Right forelimb (tissue), 1 donor: ENCODE measurements at places on chromosomes 2 and 18.
A peak's percentile ranks its signal among the peaks of the same experiment; 100 is the strongest.

DNA sequence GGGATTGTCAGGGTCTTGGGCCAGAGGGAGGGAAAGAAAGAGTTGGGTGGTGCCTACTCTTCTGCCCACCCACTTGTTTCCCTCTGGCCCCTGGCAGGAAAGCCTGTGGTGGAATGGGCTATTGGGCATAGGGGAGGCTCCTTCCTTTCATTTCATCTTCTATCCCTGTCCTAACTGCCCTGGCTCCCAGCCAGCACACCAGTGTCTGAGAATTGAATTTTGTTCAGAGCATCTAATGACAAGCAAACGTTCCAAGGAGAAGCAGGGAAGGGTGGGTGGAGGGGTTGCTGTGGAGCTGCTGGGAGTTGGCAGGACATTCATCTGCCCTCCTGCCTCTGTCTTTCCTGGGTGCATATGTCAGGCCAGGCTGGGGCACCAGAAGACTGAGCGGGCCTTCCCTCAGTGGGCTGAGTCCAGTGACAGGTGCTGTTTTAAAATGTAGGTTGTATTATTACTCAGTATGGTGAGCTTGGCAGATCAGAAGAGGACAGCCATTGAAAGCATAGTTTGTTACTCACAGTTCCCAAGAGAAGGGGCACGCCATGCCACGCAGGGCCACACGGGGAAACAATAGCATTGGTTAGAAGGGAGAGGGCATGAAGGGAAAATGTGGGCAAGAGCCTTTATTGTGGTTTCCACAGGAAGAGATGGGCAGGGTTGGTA lies 171.9 kb downstream of the ACOXL start:
- DNase-seq, result no peak

- peak; percentile 61 for DNase-seq
Measured at GRCh38 chr18:961644-962355, 57.1 kb downstream of the ADCYAP1 start.

GRCh38 chr2:120528051-120528692 lies 182.2 kb downstream of the INHBB start:
- no peak for DNase-seq

DNA sequence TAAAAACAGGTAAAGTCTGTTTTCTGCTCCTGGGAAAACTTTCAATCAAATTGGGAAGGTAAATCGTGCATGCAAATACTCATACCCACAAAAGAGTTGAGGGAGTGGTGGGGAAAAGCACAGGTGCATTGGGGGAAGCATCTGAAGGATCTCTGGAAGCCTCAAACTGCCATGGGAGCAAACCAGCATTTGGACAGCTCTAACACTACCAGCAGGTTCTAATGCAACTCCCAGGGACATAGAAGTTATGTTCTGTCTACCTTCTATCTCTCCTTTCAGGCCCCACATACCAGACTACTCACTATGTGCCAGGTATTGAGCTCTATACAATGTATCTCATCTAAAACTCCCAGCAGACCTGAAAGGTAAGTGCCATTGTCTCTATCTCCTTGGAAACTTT lies 933.7 kb downstream of the NRXN1 start:
- DNase-seq, result no peak

DNA sequence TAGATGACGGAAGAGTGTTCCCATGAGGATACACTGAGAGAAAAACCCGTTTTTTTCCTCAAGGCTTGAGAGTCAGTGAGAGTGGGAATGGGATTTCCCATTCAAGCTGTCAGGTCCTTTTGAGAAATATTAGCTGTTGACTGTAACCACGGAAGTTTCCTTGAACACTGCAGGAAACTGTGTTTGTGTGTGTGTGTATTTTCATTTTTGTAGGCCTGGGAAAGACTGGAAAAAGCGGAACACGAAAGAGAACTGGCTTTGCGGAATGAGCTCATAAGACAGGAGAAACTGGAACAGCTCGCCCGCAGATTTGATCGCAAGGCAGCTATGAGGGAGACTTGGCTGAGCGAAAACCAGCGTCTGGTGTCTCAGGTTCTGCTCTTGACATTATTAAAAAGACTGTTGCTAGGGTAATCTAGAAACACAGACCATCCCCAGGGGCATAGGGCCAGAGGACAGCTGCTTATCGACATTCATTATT lies 98.8 kb upstream of the EML6 start:
- DNase-seq, result peak; percentile 58

- peak; percentile 19 for DNase-seq
Measured at GRCh38 chr2:239155806-239156480, 244.9 kb downstream of the HDAC4 start.

GRCh38 chr2:62099050-62099449 lies 96.9 kb upstream of the B3GNT2 start:
- no peak for DNase-seq

DNA sequence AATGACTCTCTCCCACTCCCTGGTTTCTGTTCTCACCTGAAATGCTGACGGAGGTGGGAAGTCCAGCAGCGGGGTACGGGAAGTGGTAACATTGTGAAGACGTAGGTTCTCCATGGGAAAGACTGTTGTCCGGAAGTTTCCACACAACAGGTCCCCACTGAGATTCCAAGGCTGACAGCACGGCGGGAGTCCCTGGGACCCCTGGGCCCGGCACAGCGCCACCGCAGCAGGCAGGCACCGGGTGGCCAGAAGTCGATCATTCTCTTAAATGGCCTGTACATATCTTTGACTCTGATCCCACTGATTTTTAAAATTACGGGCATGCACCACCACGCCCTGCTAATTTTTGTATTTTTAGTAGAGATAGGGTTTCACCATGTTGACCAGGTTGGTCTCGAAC lies 201.0 kb upstream of the SALL3 start:
- DNase-seq, result no peak

DNA sequence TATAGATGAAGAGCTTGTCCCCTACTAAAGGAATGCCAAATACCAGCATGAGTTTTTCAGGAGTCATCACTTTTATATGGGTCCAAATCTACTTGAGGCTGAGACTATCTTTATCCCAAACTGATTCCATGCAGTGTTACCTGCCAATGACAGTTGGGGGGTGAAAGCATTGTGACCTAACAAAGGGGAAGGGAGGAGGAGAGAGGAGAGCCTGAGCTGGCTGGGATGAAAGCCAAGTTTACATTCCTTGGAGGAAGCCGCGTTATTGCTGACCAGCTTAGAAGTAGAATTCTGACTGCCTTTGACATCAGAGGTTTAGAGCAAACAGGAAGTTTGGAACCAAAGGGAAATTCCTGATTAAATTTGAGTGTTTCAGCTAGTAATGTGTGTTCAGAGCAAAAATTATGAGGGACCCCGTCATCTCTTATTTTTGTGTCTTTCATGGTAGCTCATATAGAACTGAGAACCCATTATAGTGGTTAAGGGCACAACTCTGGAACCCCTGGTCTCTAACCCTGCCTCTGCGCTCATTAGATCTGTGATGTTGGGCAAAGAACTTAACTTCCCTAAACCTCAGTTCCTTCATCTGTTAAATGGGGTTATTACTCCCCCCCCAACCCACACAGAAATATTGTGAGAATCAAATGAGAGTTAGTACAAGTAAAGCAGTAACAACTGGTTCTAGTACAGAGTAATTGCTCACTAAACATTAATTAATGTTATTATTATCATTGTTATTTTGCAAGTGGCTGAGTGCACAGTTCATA lies 199.3 kb upstream of the EPAS1 start:
- peak; percentile 75 for DNase-seq

GRCh38 chr2:17276220-17276619 lies 242.0 kb downstream of the RAD51AP2 start:
- DNase-seq, result no peak

- no peak for DNase-seq
Measured at GRCh38 chr18:42105394-42105793, 150.4 kb downstream of the PIK3C3 start.

DNA sequence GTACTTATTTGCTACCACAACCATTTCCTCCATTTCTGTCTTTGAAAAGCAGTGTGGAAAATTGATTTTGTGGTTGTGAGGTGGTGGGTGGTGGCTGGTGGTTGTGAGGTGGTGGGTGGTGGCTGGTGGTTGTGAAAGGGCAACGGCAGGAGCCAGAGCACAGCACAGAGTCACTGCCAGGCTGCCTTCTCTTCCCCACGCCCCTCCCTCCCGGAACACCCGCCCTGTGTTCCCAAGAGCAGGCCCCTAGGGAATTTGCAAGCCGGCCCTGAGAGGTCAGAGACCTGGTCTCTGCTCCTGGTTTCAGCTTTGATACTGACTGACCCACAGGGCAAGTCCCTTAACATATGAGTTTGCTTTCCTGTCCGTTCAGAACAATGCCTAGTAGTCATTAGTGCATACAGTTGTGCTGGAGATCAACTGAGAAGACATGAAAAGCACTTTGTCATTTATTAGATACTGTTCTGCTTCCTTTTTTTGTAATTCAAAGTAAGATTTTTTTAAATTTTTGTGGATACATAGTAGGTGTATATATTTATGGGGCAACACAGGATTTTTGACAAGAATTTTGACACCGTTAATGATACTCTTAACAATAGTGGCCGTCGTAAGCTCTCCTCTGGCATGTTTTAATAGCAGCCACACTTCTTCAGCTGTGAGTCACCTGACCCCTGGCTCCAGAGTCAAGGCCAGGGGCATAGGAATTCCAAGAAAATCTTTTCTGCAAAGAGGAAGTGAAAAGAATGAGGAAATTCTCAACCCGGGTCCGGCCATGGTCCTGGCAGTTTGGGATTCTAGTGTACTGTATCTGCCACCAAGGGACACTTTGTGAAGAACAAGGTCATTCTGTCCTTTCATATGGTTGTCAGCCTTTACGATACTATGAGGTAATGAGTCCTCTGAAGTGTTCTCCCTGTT lies 53.2 kb downstream of the ITGA6 start:
- DNase-seq, result no peak

- DNase-seq, result no peak
Measured at GRCh38 chr2:129281791-129282530, 697.5 kb upstream of the RAB6C start.

DNA sequence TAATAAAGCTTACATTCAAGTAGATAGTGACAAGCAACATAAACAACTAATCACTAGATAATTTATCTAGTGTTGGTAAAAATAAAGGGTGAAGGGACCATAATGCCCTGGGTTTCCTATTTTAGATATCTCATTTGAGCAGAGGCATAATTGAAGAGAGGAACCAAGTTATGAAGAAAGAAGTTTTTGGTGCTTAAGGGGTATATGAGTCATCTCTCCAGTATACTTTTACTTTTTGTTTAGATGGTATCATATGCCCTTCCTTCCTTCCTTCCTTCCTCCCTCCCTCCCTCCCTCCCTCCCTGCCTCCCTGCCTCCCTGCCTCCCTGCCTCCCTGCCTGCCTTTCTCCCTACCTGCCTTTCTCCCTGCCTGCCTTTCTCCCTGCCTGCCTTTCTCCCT lies 1053.5 kb upstream of the CELF4 start:
- DNase-seq, result no peak

- no peak for DNase-seq
Measured at GRCh38 chr2:85158559-85159273, 25.5 kb downstream of the TCF7L1 start.

DNA sequence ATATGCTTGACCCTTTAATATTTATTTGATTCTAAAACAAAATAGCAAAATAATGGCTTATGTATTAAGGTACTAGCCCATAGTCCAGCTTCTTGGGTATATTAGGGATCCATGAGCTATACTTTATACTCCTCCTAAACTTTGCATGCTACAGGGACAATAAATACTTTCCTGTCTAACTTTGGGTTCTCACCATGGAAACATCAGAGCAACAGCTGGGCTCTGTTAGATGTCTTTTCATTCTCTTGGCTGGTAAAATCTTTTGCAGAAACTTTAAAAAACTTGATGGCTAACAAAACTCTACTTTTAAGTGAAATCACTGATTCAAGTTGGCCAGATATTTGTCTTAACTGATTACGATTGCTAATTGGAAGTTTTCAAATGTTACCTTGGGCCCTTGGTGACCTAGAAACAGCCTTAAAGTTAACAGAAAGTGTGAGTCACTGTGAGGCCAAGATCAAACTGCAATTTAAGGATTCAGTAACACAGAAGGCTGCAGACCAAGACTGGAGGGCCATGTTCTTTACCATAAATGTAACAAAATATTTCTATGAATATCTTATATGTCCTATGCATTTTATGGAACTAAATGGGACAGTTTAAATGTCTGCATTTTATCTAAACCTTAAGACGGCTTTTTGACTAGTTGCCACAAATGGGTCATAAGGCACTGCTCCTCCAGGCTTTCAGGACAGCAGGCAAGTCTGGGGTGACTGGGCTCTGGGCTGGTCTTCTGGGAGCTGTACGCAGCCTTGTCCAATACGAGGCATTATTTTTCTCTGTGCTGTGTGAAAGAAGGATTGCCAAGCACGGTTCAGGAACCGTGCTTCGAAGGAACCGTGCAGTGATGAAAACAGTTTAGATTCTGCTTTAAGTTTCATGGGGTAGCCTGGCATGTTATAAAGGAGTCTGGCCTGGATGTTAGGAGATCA lies 188.5 kb downstream of the TPGS2 start:
- no peak for DNase-seq

GRCh38 chr2:26745609-26746327 lies 18.3 kb upstream of the SLC35F6 start:
- peak; percentile 87 for DNase-seq

- no peak for DNase-seq
Measured at GRCh38 chr2:66781804-66782203, 346.9 kb downstream of the MEIS1 start.

DNA sequence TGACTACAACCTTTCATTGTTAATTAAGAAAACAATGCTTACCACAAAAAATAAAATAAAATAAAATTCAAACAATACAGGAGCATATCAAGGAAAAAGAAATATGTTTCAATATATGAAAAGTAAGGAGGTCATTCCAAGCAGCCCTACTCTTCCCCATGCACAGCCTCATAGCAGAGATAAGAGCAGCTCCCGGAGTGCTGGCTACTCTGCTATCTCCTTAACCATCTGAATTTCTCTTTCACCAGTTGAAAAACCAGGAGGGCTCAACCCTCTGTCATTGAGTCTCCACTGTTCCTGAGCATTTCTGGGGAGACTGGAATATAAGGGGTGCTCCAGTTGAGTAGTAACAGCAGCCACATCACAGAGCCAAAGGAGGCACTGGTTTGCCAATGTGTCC lies 201.4 kb downstream of the TCF4 start:
- no peak for DNase-seq

- DNase-seq, result no peak
Measured at GRCh38 chr18:52914148-52914547, 574.2 kb downstream of the DCC start.

DNA sequence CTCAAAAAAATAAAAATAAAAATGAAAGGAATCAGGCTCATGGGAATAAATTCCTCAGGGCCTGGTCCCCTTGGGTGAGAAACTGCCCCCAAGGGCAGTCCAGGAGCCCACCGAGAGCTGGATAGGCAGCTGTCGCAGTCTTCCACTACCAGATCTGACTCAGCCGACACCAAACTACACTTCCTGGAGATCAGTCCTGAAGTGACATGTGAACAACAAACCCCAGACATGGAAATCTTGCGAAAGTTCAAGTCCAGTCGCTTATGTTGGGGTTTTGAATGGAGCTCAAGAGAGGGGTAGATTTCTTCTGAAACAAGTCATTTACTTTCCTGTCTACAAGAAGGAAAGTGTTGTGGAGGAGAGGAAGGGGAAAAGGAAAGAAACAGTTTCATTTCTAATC lies 12.9 kb downstream of the ADCY3 start:
- DNase-seq, result no peak
